ENCODE measurements at places on chromosomes 12 and 14.

DNA sequence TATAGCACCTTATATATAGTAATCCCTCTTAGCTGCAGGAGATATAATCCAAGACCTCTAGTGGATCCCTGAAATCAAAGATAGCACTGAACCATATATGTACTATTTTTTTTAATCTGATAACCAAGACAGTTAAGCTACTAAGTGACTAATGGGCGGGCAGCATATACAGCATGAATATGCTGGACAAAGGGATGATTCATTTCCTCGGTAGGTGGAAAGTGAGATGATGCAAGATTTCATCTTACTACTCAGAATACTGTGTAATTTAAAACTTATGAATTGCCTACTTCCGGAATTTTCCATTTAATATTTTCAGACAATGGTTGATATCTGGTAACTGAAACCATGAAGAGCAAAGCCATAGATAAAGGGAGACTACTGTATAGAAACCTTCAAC lies 36.2 kb downstream of the PRMT8 start:
- no peak for DNase-seq

DNA sequence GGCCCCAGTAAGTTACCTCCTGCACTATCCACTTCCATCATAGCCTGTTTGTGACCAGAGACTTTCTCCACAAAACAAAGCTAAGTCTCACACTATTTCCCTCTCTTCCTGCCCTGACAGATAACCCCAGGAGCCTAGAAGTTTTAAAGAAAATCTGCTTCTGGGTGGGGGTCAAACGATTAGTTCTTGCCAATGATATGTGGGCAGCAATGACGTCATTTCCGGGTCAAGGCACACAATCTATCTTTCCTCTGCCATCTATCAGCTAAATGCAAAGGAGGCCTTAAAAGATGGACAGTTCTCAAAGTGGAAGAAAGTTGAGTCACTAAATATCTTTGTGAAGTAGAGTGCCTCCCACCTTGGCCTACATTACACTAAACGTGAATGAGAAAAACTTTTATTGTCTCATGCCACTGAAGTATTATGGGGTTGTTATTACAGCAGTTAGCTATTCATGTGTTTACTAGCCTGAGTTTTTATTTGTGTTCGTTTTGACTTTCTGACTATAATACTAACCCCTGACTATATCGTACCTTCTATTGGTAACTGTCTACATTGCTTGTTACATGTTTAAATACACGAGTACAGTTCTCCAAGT lies 86.2 kb downstream of the DENND5B start:
- DNase-seq = no peak

DNA sequence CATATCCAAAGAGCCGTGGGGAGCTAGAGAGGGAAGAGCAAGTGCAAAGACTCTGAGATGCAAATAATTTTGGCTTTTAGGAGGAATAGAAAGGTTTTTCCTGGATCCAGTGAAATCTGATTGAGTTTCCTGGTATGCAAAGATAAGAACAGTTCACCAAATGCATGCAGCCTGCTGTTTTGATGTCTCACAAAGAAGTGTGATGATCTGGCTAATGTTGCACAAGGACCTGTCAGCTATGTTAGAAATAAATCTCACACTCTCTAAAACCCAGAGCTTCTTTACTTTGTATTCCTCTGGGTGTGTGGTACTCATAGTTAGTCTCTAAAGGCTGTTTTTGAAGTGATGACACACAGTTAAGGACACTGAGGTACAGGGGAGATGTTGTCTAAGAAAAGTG lies 321.4 kb downstream of the AACS start:
- DNase-seq = no peak

DNA sequence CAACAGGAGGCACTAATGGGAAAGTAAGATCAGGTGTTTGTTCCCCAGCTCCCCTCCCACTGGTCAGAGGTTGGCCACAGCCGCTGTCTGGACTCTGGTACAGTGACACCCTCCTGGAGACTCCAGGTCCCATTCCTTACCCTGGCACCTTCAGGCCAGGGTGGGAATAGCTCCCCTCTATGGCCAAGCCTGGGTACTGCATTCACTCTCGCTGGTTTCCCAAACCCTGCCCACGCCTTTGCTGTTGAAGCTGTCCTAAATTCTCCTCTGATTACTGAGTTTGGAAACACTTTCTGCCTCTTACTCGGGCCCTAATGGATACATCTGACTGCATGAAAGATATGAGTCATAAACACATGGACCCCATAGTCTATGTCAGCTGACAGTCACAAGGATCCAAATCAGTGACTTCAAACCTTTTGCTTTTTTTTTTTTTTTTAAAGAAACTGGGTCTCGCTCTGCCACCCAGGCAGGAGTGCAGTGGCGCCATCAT lies 17.9 kb downstream of the HRK start:
- DNase-seq = peak; percentile 23

GRCh38 chr14:32593290-32593942 lies 264.3 kb downstream of the AKAP6 start:
- no peak for DNase-seq

- DNase-seq = no peak
Observed at GRCh38 chr12:1544996-1545700, 49.2 kb downstream of the FBXL14 start.

DNA sequence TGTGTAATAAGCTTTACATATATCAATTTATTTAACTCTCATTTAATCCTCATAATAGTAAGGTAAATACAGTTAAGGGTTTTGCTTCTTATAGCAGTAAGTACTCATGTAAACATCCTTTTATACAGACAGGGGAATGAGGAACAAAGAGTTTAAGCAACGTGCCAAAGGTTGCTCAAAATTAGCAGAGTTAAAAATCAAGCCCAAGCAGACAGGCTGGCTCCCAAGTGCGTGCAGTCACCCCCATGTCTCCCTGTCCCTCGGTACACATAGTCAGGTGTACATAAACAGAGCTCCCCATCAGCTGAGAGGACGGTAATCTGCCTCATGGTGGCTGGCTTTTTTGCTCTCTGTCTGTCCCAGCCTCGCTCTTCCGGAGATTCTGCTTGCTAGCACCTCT lies 126.4 kb downstream of the DERA start:
- no peak for DNase-seq

DNA sequence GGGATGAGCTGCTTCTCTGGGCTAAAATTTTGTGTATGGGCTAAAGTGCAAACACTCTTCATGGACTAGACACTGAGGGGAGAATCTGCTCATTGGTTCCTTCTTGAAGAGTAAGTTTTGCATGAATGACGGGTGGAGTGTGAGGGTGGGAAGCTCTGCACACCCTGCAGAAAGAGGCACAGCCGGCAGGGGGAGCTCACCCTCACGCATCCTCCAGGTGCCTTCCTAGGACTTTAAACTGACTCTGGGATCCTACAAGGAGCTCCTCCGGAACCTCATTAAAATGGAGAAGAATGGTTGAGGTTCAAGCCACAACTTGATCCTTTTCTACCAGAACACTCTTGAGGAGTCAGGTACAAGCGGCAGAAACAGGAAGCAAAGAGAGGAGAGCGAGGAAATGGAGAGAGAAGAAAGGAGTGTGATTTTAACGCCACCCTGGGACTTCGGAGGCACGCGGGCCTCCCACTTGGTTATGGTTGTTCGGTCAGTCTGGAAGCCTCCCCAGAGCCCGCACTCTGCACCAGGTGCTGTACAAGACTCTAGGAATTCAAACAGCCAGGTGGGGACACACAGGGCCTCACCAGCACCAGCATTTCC lies 87.5 kb downstream of the SETD3 start:
- peak; percentile 61 for DNase-seq

DNA sequence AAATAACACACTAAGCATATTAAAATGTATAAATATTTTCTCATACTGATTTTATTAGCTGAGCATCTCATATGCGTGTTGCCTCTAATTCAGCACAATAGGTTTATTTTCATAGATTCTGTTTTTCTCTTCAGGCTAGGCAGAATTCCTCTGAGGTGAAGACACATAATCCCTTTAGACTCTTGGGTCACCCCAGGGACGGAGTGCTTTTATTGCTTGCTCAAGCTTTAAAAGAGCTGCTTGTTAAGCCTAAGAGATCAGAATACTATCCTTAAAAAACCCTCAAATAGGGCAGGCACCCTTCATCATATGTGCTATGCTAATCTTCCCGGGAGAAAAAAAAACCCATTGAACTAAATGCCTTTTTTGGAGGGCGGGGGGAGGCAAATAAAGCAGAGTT lies 390.1 kb downstream of the KCNH5 start:
- no peak for DNase-seq

- DNase-seq = no peak
Observed at GRCh38 chr14:99352688-99353280, 80.8 kb upstream of the BCL11B start.

DNA sequence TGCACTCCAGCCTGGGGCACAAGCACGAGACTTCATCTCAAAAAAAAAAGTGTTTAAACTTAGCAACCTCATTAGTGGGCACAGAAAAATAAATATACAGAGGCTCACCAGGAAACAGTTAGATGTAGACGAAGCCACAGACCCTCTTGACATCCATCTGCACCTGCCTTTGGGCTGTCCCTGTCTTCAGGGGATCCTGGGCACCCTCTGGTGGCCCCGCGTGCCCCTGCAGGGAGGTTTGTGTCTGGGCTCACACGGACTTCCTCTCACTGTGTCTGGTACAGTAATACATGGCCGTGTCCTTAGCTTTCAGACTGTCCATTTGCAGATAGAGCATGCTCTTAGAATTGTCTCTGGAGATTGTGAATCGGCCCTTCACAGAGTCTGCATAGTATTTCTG lies 916.5 kb downstream of the TMEM121 start:
- DNase-seq = peak; percentile 49

All from activated CD4-positive, alpha-beta T cell treated with anti-CD3 and anti-CD28 coated beads, Interleukin-2, amount 50 U/mL, for 48 hours (primary cell).